ENCODE measurements at places on chromosomes 3 and 15.

DNA sequence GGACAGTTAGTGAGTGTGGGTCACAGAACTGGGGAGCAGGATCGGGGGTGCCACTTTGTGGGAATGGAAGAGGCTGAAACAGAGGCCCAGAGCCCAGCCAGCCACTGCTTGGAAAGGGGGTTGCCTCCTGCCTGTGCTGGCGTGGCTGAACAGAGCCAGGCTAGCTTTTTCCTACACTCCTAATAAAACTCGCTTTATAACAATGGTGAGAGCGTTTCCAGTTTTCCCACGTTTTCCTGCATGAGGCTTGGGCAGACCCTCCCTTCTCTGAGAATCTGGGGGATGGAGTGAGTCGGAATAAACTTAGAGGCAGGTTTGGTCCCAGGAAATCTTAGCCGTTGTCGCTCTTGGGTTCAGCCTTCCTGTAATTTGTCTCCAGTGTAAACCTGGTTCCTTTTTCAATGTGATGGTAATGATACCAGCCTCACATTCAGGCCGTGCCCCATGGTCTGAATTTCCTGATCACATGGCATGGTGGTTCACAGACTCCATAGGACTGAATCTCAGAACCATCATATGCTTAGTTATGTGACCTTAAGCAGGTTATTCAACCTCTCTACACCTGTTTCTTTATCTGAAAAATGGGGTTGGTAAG is 6.5 kb upstream of the FGD5 start:
- no peak for DNase-seq

DNA sequence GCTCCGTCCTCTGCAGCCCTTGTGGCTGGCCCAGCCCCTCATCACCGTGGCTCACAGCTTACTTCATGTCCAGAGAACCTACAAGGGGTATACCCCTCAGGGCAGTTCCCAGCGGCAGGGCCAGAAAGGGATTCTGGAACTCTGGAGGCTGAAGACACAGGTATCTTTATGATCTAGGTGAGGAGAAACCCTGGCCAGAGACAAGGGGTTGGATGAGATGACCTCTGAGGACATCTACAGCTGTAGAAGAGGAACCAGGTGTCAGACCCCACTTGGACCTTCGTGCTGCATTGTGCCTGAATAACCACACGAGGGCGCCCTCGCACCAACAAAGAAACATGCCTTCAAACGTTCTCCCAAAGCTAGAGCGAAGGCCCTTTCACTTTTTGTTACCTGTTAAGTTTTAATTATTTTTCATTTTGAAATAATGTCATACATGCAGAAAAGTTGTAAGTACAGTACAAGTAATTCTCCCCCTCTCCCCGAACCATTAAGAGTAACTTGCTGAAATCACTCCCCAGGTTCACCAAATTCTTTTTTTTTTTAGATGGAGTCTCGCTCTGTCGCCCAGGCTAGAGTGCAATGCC is 118.7 kb upstream of the SMAD3 start:
- peak; percentile 63 for DNase-seq

GRCh38 chr15:31248263-31248662 is 78.4 kb upstream of the KLF13 start:
- DNase-seq: no peak

- DNase-seq: no peak
Observed at GRCh38 chr15:77871852-77872371, 205.6 kb downstream of the TBC1D2B start.

DNA sequence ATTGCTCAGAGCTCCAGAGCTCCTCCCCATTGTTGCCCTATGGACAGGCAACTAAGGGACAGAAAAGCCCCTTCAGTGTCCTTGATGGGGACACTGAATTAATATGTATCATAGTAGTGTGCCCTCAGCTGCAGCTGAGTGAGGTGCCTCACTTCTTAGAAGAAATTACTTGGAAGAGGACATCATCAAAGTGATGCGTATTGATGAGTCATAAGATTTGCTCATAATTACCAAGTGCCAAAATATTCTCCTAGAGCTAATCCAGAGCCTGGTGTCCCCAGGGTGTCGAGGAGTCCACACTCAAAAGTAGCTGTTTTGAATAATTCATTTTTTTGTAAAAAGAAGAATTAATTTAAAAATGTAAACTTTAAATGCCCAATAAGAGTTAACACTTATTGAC is 200.7 kb upstream of the SEMA6D start:
- DNase-seq: no peak

- no peak for DNase-seq
Observed at GRCh38 chr15:38652998-38653397, 88.4 kb upstream of the RASGRP1 start.

DNA sequence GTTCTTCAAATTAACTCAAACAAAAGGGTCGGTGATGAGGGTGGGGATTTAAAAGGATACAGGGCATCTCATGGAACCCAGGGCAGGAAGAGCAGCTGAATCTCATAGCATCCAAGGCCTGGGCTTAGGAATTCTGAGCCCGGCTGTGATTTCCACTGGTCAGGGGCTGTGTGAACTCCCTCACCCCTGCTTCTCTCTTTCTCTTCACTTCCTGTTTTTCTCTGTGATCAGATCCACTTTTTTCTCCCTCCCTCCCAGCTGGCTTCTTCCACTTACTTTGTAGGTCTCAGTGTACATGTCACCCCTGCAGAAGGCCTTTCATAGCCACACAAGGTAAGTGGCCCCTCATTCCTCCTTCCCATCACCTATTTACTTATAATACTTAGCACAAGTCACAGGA is 68.2 kb upstream of the CORO2B start:
- no peak for DNase-seq

GRCh38 chr15:75929799-75930565 is 26.3 kb downstream of the FBXO22 start:
- no peak for DNase-seq

DNA sequence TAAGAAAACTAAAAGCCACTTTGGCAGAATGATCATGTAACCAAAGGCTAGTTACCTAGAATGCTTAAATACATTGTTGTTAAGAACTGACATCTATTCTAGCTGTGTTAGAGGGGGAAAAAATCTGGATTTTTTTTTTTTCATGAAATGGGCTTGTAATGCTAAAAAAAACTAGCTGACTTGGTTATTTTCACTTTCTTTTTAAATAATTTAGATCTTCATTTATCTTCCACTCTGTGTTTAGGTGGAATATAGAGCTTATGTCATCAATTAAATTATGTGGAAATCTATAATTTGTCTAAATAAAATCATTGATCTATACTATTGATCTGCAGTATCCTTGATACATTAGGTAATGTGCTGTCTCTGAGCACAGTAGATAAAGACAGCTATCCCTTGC is 217.4 kb downstream of the TCF12 start:
- DNase-seq: no peak

GRCh38 chr3:94776401-94776915 is 713.6 kb downstream of the NSUN3 start:
- DNase-seq: no peak

DNA sequence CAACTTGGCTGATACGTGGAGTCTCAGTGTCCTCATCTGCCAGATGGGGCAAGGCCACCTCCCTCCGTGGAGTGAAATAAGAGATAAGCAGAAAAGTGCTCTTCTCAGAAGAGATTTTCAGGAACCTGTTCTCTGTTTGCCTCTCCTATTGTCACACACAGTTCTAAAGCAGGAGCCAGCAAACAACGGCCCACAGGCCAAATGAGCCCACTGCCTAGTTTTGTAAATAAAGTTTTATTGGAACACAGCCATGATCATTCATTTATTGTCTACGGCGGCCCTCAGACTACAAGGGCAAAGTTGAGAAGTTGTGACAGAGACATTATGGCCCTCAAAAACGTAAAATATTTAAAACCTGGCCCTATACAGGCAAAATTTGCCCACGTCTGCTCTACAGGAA is 256.8 kb upstream of the IGF1R start:
- DNase-seq: no peak

DNA sequence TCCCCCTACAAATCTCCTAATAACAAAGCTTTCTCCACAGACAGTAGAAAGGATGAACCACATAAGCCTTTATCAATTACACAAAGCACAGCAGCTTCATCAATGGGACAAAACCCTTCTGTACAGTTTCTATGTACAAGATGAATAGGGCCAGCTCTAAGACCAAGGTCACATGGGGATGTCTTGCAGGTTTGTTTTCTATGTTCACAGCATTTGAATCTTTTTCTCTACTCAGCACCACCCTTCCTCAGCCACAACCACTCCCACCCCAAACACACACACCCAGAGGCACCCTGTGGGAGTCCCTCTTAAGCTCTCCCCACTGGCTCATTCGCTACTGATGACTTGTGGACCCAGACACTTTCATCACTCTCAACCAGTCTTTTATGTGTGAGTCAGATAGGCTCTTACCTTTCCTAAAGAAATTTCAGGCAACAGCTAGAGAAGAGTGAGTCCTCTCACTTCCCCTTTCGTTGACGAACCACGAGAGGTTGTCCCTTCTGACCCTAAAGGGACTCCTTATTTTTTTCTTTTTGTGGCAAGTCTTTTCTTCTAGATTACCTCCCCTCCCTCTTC is 57.9 kb downstream of the ARHGAP31 start:
- peak; percentile 50 for DNase-seq

- DNase-seq: peak; percentile 21
Observed at GRCh38 chr3:101518421-101518871, 5.4 kb upstream of the SENP7 start.

GRCh38 chr3:16693820-16694219 is 88.6 kb upstream of the DAZL start:
- DNase-seq: no peak

- DNase-seq: no peak
Observed at GRCh38 chr3:72641684-72642083, 206.6 kb downstream of the SHQ1 start.

GRCh38 chr3:48989126-48989795 is 780 bp upstream of the P4HTM start:
- no peak for DNase-seq

DNA sequence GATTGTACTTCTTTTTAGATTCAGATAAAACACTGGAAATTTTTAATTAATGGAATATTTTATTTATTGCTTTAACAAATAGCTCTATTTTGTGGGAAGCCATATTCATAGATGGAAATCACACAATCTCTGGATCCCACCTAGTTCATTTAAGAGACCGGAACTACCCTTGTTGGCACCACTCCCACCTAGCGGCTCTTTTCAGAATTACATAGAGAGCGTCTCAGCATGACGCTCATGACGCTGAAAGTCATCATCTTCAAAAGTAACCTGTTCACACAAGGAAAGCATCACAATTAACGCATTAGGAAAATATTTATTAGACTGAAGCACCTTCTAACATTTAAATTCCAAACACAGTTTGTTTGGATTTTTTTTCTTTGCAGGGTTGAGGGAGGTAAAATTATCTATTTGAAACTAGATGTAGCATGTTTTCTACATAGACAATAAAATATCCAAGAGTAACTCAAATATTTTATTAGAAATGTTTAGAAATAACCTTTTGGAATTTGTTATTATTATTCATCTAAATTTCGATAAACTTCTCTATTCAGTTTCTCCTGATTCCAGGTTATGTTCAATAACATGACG is 214.9 kb upstream of the ARRDC4 start:
- peak; percentile 6 for DNase-seq

DNA sequence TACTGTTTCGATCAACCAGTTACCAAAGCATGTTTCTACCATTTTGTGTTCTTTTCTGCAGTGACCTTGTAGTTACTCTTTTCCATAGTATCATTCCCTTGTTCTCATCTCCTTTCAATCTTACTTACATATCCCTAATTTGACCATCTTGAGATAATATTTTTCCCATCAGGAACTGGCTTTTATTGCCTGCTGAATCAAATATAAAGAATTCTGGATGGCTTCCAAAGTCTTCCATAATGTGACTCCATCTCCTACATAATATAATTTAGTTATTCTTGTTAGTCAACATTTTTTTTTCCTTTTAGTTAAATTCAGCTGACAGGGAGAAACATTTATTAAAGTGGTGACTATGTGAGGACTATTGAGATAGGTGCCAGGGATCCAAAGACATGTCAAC is 7.0 kb downstream of the USP8 start:
- DNase-seq: no peak

DNA sequence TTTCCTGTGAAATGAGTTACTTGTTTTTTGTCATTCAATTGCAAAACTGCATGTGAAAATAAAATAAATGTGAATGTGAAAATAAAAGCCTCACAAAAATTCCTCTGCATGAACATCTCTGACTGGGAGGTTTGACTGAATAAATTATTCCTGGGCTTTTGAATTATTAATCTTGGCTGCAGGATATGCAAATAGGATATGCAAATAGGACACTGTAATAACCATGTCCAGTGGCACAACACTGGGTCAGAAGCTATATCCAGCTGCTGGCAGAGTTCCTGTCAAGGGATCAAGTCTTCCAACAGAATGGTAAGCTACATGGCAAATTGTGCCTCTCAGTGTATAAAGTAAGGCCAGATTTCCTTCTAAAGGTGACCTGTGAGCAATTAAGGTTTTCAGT is at the start of gene SUCNR1:
Gene SUCNR1, plus strand, starts transcription at position 246 of the 400 bp plus-strand sequence. CDS start 6,250 bp downstream, outside the sequence.
- DNase-seq: no peak

- peak; percentile 56 for DNase-seq
Observed at GRCh38 chr3:195106418-195106906, 164.5 kb downstream of the XXYLT1 start.
